Activated T-cell treated with anti-CD3 and anti-CD28 coated beads, Interleukin-2, amount 50 U/mL, for 72 hours (primary cell): ENCODE measurements at places on chromosomes 3 and 15.

DNA sequence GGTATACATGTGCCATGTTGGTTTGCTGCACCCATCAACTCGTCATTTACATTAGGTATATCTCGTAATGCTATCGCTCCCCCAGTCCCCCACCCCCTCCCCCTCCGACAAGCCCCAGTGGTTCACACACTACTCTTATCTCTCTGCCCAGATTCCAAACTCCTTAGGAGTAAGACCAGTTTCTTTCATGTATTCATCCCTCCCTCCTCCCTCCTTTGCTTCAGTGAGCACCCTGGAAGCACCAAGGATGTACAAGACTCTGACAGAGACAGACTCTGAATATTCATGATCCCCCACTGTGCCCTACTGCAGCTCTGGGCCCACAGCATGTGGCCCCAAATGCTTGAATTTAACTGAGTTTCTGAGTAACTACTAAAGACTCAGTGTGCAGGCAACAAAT lies 113.8 kb upstream of the RAD18 start:
- DNase-seq: no peak

DNA sequence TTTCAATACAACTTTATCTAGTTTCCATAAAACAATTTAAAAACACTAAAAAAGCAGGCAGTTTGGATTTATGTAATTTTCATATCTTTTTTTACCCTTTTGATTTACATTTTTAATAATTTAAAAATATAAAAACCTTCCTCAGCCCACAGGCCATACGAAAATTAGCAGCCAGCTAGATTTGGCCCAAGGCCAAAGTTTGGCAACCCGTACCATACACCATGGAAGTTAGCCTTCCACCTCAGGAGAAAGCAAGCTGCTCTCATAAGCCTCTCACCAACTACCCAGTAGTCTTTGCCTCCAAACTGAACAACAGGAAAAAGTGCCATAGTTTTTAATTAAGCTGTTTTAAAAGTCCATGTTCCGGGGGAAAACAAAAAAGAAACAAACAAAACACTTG lies 107.3 kb upstream of the TRIM42 start:
- no peak for DNase-seq

DNA sequence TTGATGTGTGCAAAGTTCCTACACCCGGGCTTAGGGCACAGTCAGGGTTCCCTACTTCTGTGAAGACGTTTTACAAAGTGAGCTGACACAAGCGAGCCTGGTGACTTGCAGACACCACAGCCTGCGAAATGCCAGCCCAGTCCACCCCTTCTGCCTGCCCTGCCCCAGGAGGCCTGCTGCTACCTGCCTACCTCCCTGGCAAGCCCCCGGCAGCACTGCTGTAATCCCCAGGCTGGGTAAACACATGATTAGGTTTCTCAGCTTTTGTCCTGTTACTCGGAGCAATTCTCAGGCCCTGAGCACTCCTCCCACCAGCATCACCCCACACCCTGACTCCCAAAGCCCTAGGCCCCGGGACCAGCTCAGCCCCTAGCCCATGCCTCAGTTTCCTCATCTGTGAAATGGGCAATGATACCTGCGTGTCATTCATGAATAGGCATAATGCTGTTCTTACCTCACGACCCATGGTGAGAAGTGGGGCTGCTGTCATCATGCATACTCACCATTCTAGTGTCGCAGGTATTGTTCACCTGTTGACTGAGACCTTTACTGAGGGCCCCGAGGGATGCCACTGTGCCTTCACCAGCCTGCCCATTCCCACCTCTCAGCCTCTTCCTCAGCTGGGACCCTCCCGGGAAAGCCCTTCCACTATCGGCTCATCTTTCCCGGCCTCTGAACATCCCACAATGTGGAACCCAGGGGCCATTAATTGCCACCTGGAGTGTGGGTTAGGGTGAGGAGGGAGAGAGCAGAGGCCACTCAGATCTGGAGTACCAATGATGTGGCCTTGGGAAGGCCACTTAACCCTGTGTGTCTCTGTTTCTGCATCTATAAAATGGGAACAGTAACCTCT lies 31.5 kb upstream of the SLC6A6 start:
- no peak for DNase-seq

DNA sequence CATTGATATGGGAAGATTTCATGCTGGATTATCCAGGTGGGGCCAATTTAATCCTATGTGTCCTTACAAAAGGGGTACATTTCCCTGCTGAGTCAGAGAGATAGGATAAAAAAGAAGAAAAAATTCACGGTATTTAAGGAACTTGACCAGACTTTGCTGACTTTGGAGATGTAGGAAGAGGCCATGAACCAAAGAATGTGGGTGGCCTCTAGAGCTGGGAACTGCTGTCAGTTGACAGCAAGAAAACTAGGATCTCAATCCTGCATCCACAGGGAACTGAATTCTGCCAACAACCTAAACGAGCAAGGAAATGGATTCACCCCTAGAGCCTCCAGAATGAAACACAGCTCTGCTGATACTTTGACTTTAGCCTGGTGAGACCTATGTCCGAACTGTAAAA lies 148.1 kb upstream of the SLC24A5 start:
- DNase-seq: no peak

DNA sequence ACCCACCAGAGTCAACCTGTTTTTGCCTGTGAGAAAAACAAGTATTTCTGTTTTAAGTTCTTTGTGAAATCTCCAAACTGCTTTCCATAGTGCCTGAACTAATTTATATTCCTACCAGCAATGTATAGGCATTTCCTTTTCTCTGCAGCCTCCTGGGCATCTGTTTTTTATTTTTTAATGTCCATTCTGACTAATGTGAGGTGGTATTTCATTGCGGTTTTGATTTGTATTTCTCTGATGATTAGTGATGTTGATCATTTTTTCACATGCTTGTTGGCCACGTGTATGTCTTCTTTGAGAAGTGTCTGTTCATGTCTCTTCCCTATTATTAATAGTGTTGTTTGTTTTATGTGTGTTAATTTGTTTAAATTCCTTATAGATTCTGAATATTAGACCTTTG lies 820.5 kb downstream of the MCTP2 start:
- DNase-seq: no peak

- DNase-seq: no peak
These were observed 156.6 kb upstream of the RGMA start for GRCh38 chr15:93245661-93246042.

GRCh38 chr15:76866716-76867321 lies 38.3 kb downstream of the SCAPER start:
- no peak for DNase-seq

- no peak for DNase-seq
These were observed 230.7 kb downstream of the SATB1 start for GRCh38 chr3:18194431-18194830.

GRCh38 chr15:100560323-100560722 lies 31.6 kb upstream of the CERS3 start:
- no peak for DNase-seq

GRCh38 chr15:92984161-92984560 lies 84.0 kb downstream of the CHD2 start:
- no peak for DNase-seq

DNA sequence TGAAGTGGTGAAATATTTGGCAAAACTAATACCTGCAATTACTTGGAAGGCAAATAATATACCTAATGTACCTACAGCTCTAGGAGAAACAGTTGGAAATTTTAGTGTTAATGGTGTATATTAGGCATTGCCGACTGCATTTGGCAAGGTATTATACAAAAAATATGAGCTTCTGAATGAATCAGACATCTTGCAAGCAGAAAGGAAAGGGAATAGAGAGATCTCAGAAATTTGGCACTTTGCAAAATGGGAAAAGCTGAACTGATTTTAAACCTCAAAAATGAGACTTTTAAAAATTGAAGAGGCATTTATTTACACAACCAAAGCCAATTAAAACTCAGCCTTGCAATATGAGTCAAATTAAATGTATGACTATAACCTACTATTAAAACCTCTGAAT lies 40.2 kb upstream of the C15orf61 start:
- DNase-seq: no peak

- no peak for DNase-seq
These were observed 302.0 kb downstream of the EDEM1 start for GRCh38 chr3:5489536-5489935.

- no peak for DNase-seq
These were observed 84.4 kb downstream of the DNAJB8 start for GRCh38 chr3:128382221-128382807.

DNA sequence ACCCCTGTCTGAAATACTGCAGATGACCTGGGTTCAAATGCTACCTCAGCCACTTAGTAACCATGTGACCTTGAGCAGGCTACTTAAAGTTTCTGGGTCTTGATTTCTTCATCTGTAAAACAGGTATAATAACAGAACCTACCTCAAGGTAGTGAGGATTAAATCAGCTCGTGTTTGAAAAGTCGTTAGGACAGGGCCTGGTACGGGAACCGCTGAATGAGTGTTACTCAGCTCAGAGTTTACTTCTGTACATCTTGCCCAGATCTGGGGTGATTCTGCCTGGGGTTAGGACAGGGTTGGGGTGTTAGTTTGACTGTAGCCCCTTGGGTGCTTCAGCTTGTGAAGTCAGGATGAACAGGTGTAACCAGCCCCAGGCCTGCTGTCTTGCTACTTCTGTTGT lies 1.8 kb downstream of the SEMA4B start:
- no peak for DNase-seq

- DNase-seq: no peak
These were observed 38.5 kb downstream of the HMCES start for GRCh38 chr3:129317014-129317771.

GRCh38 chr3:139737682-139738361 lies 60.0 kb upstream of the NMNAT3 start:
- no peak for DNase-seq

DNA sequence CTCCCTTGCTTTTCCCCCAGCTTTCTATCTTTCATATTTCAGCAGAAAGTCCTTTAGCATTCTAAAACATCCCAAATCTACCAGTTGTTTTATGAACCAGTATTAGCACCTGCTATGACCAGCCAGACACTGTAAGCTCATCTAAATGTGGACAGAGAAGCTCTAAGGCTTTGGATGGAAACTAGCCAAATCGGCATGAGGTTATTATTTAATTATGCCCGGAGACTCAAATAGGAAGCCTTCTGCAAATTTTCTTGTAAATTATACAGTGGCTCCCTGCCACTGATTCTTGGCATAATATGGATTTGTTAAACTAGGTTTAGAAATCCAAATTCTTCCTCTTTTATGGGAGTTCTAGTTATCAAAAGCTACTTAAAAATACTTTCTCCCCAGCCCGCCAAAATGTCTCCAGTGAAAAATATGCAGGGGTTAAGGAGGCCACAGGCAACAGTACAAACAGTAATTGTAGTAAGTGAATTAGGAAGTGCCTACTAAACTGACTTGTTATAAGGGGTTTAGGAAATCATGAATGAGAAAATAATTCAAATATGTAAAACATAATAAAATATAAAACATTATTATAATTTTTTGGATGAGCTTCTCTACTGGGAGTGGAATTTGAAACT lies 15.4 kb downstream of the MYH15 start:
- DNase-seq: no peak

DNA sequence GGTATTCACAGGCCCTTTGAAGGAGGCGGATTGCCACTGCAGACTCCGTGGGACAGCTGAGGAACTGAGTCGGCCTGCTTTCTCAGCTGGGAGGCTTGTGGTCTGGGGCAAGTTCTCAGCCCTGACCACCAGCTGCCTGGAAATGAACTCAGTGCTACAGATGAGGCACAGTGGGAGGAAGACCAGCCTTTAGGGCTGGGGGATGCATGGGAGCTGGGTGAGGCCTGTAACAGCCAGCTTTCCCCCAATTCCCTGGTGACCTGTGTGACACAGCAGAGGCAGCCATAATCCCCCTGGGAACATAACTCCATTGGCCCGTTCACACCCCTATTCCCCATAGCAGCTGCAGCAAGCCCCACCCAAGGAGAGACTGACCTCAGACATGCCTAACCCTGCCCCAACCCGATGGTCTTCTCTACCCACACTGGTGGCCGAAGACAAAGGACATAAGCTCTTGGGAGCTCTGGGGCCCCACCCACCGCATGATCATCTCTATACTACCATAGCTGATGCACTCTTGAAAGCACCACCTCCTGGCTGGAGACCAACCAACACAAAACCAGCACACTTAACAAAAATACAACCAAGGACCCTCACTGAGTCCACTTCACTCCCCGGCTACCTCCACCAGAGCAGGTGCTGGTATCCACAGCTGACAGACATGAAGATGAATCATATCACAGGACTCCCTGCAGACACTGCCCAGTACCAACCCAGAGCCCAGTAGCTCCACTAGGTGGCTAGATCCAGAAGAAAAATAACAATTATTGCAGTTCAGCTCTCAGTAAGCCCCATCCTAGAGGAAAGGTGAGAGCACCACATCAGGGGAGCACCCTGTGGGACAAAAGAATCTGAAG lies 24.9 kb downstream of the ZMAT3 start:
- DNase-seq: no peak
